ENCODE measurements at places on chromosomes 5 and 9.

GRCh38 chr5:118762291-118762690, 226.1 kb downstream of the DTWD2 start:
- no peak for DNase-seq

DNA sequence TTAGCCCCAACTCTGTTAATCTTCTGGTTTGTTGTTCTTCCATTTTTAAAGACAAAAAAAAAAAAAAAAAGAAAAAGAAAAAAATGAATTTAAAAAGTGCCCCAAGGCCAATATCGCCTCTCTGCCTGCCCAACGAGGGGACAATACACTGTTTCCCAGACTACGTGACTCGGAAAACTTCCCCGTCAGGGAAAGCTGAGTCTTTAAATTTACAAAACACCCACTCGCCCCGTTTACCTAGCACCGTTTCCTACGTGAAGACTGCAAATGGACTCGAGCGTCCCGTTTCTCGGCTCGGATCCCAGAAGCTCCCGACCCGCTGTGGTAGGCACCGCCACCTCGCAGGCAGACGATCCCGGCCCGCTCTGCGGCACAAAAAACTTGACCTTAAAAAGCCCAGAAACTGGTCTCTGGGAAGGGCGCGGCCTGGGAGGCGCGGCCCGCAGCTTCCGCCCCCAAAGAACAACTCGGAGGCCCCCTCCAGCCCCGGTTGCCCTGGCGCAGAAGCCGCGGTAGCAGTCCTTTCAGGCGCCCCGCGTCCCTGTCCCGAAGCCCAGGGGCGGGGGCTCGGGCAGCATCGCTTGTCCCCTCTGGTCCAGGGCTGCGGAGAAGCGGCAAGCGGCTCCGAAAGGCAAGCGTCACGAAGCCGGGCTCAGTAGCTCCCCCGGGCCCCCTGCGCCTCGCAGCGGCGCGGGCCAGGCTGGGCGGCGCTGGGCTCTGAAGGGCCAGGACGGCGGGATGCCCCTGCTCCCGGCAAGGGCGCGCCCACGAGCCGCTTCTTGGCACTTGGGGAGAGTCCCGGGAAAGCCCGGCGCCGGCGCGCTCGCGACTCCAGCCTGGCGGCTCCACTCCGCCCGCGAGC, at the start of gene GCNT4:
TSS of gene GCNT4 (minus strand) at position 367 of the 862 bp plus-strand sequence. CDS start 22,521 bp downstream, outside the sequence.
- no peak for DNase-seq

GRCh38 chr9:10014889-10015288, 597.9 kb downstream of the PTPRD start:
- DNase-seq: peak; percentile 40

GRCh38 chr9:22286661-22287060, 160.0 kb upstream of the DMRTA1 start:
- DNase-seq: no peak

GRCh38 chr9:114592356-114592755, 4.8 kb downstream of the ATP6V1G1 start:
- no peak for DNase-seq

- DNase-seq: no peak
Measured at GRCh38 chr9:134285215-134285845, 40.9 kb upstream of the RXRA start.

Measured in NCI-H187 (cell line).